Glutamatergic neuron (in vitro differentiated cells): ENCODE measurements at places on chromosomes 4 and X.
A peak's percentile ranks its signal among the peaks of the same experiment; 100 is the strongest.

- DNase-seq = no peak
Measured at GRCh38 chrX:106933538-106933961, 13.3 kb downstream of the CLDN2 start.

- no peak for DNase-seq
Measured at GRCh38 chr4:1249731-1250526, 999 bp upstream of the CTBP1 start.

DNA sequence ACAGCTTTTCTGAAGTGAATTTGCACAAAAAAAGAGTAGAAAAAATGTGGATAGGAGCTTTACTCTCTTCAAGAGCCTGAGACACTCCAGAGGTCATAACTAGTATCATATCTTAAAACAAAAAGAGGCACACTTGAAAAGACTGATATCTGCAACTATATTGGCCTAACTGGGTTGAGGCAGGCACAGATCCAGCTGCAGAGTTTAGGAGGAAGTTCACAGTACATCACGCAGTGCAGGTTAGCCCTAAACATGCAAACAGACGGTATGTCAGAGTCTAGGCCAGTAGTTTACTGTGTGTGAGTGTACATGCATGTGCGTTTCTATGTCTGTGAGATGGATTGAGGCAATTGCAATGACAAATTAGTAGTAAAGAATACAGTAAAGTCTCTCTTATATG is 24.2 kb upstream of the CT47A1 start:
- DNase-seq = no peak

DNA sequence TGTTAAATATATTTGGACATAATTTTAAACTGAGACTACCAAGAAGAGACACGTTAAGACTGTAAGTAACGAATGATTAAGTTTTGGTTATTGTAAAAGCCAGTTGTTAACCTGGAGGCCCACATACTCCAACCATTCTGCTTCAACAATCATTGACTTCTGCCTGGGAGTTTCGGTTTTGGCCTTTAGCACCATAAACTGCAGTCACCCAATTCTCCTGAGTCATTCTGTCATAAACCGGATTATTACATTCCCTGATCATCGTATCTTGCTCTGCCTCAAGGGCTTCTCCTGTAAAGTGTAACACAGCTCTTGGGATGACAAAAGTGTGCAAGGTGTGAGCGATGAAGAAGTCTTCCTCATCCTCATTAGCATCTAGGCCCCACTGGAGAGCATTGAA is 46.9 kb upstream of the PABPC1L2A start:
- DNase-seq = no peak

GRCh38 chr4:243426-243825 is 61.8 kb downstream of the ZNF732 start:
- DNase-seq = peak; percentile 35

DNA sequence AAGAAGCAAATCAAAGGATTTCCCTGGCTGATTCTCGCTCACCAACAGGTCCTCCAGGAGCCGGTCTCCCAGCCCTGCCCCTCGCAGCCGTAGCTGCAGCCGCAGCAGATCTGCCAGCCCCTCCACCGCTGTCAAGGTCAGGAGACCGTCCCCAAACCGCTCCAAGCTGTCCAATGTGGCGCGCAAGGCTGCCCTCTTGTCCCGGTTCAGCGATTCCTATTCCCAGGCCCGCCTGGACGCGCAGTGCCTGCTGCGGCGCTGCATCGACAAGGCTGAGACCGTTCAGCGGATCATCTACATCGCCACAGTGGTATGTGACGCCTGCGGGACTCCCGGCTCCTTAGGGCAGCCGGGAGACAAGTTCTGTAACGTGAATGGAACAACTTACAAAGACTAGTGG is 25.6 kb downstream of the SPATA18 start:
- peak; percentile 75 for DNase-seq

- no peak for DNase-seq
Measured at GRCh38 chr4:137414802-137415201, 117.5 kb downstream of the PCDH18 start.

DNA sequence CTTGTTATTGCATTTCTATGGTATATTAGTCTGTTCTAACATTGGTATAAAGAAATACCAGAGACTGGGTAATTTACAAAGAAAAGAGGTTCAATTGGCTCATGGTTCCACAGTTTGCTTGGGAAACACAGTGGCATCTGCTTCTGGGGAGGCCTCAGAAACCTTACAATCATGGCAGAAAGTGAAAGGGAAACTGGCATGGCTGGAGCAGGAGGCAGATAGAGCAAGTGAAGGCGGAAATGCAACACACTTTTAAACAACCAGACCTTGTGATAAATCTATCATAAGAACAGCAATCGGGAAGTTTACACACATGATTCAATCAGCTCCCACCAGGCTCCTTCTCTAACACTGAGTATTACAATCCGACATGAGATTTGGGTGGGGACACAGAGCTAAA is 346.6 kb upstream of the GNPDA2 start:
- DNase-seq = no peak

DNA sequence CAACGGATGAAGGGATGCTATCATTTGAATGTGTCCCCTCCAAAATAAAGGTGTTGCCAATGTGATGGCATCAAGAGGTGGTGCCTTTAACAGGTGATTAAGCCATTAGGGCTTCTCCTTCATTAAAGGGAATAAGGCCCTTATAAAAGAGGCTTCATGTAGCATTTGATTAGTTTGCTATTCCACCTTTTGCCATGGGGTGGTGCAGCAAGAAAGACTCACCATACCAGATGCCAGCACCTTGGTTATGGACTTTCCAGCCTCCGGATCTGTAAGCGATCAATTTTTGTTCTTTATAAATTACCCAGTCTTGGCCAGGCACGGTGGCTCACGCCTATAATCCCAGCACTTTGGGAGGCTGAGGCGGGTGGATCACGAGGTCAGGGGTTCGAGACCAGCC is 7.9 kb upstream of the SLC25A43 start:
- no peak for DNase-seq
